ENCODE measurements at places on chromosomes 1 and 21.

DNA sequence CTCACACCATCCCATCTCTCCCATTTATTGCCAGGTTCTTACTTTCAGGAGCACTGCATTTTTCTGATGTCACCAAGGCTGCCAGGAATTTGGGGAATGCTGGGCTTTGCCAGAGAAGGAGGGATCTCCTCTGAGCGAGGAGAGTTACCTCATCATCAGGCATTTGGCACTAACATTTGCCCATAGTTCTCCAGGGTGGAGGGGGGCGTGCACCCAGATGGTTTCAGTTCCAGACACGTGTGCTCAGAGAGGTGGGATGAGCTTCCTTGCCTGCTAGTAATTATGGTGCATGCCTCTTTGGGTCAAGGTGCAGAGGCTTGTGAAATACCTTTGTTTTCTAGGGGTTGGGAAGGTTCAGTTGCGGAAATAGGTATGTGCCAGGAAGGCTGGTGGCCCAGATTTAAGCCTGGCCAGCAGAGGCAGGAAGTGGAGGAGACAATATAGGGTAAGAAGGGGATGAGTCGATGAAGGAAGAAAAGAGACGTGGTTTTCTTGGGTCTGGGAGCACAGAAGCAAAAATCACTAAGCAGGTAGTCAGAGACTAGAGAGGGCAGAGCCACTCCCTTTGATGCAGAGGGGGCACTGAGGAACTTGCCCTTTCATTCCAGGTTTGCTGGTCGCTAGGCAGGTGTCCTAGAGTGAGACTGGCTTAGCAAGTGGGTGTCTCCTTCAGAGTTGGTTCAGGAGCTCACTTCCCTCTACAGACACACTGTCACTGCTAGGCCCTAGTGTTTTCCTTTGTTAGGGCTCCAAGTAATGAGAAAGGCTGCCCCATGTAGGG lies 7.2 kb downstream of the TUFT1 start:
- no peak for DNase-seq

- no peak for DNase-seq
Measured at GRCh38 chr1:4044967-4045366, 144.9 kb upstream of the C1orf174 start.

GRCh38 chr1:200740571-200741208 lies 2.0 kb downstream of the CAMSAP2 start:
- no peak for DNase-seq

DNA sequence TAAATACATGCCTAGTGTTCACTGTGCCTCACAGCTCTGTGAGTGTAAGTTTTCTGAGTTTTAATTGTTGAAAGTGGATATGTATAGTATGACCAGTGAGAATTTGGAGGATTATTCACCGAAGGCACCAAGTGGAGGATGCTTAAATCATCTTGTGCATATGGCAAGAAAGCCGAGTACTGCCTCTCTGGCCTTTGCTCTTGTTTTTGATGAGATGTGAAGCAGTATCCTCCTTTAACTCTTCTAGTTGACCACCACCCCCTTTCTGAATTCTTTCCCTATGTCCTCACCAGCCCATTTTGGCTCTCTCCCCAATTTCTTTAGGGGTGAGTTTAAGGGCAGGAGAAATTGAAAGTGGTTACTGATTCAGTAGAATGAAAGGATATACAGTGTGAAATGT lies 130.4 kb downstream of the SYT2 start:
- DNase-seq = no peak

GRCh38 chr1:211352985-211353515 lies 26.4 kb downstream of the TRAF5 start:
- no peak for DNase-seq

- peak; percentile 5 for DNase-seq
Measured at GRCh38 chr21:25895565-25896205, 160.9 kb downstream of the GABPA start.

GRCh38 chr1:93399781-93400180 lies 48.1 kb upstream of the FNBP1L start:
- no peak for DNase-seq

GRCh38 chr1:243734308-243734695 lies 115.7 kb downstream of the AKT3 start:
- no peak for DNase-seq

- DNase-seq = no peak
Measured at GRCh38 chr1:235502601-235503402, 1.4 kb downstream of the B3GALNT2 start.

GRCh38 chr1:228062812-228063211 lies 19.7 kb upstream of the ARF1 start:
- DNase-seq = no peak

- no peak for DNase-seq
Measured at GRCh38 chr1:59292562-59292961, 4.3 kb upstream of the FGGY start.

DNA sequence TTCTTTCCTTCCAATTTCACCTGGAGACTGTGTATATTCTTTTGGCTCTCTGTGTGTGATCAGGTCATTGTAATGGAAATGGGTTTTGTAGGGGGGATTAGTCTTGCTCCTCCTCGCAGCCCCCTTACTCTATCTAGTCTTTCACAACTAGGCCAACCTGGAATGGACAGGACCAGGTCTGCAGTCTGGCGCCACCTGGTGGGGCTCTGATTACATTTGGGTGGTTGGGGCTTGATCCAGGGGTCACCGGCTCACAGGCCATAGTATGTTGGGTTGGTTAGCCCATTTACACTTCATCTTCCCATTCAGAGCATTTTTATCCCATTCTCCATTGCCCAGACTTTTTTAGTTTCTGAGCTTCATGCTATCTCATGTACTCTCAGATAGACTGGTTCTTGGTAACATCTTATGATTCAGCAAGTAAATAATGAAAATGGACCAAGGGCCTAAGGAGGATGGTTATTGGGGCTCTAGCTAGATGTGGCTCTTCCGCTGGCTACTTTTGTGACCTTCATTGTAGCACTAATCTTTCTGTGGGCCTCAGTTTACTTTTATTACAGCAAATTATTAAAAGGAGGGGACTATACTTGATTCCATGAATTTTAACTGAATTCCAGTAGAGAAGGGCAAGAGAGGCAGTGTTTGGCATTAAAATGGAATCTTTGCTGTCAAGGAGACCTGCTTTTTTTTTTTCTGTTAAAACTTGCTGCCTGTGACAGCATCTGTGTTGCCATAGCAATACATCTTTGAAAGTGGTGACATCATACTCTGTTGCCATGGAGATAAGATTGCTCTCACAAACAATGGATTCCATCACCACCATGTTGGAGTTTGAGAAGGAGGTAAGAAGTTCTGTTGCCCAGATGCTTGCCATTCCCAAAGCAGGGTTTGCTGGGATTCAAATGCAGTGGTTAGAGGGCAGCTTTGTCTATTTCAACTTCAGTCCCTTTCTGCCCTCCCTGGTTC lies 150.1 kb downstream of the PLXNA2 start:
- no peak for DNase-seq

- DNase-seq = no peak
Measured at GRCh38 chr1:180966744-180967536, 54.2 kb downstream of the KIAA1614 start.

Measured in NCI-H2107 (cell line).